ENCODE measurements at places on chromosomes 3 and 15.

- H3K27me3 ChIP-seq: no peaks in the 10 kb centered on the region
- H3K4me3 ChIP-seq: peak overlapping the region; percentile 68
- peaks cover 29% of the 10 kb centered on the region for H3K36me3 ChIP-seq
- peaks cover 88% of the 10 kb centered on the region for H3K4me1 ChIP-seq
Observed at GRCh38 chr3:187000711-187001151, 70.4 kb downstream of the ST6GAL1 start.

DNA sequence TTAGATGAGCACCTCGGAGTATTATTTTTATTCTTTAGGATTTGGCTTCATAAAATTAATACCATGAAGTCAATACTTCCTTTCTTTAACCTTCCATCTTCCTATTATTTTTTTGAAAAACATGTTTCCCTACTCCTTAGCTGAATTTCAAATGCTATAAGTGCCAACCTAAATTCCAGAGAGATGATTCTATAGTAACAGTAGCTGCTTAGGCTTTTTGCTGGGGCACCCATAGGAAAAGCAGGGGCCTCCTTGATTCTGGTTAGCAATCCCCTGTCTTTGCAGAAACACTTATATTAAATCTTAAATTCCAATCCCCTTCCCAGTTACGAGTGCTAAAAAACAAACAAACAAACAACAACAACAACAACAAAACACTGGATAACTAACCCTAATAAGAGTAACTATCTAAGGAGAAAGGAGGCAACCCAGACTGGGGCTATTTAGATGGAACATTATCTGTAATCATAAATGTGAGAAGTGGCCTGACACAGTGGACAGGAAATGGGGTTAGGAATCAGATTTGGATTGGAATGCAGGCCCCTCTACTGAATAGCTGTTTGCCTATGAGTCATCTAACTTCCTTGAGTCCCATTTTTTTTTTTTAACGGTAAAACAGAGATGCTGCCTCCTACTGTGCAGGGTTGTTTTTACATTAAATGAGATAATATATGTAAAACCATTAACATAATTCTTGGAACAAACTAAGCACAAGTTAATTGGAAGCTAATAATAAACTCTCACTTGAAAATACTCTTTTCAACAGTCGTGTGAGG lies 148.1 kb downstream of the WDR72 start:
- H3K4me1 ChIP-seq: no peaks in the 10 kb centered on the region
- H3K27ac ChIP-seq: no peak overlapping the region
- H3K36me3 ChIP-seq: no peaks in the 10 kb centered on the region

DNA sequence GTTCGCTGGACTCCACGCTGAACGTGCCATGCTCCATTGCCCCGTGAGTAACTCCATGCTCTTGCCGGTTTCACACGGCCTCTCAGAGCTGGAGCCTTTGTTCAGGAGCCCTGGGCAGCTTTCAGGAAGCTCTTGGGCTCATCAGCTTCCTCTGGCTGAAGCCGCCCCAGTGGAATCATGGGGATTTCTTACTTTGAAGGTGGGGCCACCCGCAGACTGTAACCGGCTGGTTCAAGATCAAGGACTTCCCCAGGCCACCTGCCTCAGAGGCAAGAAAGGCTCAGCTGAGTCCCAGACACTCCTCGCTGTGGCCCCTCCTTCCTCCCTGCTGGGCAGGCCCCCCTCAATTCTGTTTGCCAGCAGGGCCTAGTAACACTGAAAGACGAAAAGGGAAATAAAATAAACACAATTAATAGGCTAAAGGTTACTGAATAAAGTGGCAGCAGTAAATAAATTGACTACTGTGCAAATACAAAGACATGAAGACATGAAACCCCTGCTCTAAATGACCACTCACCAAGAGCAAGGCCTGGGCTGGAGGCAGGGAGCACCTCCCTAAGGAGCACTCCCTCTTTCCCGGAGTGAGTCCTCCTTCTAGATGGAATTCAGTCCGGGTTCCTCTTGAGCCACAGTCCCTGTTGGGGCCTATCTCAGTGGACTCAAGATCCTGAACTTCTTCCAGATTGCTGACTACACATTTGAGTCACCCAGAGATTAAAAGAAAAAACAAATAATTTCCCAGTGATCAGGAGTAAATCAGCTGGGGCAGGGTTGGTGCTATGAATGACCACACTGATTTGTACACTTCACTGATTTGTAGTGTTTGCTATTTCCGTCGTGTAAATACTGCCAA lies 51.0 kb downstream of the ZDHHC19 start:
- DNase-seq: peak; percentile 74
- peaks cover 17% of the 10 kb centered on the region for H3K4me1 ChIP-seq
- H3K4me3 ChIP-seq: peak overlapping the region; percentile 75
- no peaks in the 10 kb centered on the region for H3K27me3 ChIP-seq

DNA sequence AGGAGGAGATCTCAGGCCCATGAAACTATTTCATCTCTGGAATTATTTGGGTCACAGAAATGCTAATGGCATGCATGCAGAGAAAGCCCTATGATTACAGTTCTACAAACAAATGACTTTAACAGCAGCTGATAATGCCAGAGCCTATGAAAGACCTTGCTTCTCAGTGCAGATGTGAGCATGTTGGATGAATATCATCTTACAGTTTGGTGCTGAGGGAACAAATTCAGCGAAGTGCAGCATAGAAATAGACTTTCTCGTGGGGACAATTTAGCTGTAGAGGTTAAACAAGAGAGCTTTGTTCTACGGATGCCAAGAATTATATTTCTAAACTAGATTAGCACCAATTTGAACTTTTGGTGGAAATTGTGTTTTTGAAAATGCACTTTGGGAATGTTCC lies 27.7 kb downstream of the PTX3 start:
- no peaks in the 10 kb centered on the region for H3K4me1 ChIP-seq
- no peak overlapping the region for H3K27ac ChIP-seq
- no peaks in the 10 kb centered on the region for H3K36me3 ChIP-seq

DNA sequence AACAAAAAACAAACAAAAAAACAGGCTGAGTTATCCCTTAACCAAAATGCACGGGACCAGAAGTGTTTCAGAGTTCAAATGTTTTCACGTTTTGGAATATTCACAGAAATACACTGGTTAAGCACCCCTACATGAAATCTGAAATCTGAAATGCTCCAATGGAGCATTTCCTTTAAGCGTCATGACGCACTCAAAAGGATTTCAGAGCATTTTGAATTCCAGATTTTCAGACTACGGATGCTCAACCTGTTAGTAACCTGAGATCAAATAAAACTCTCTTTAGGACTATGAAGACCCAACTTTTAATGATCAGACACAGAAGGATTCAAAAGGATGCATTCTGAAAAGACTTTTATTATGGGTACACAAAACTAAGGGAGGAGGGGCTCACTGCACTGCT lies 9.6 kb downstream of the CLPX start:
- peaks cover 10% of the 10 kb centered on the region for H3K36me3 ChIP-seq
- H3K4me3 ChIP-seq: no peak overlapping the region
- H3K4me1 ChIP-seq: no peaks in the 10 kb centered on the region
- DNase-seq: no peak
- H3K27ac ChIP-seq: peak overlapping the region; percentile 63

DNA sequence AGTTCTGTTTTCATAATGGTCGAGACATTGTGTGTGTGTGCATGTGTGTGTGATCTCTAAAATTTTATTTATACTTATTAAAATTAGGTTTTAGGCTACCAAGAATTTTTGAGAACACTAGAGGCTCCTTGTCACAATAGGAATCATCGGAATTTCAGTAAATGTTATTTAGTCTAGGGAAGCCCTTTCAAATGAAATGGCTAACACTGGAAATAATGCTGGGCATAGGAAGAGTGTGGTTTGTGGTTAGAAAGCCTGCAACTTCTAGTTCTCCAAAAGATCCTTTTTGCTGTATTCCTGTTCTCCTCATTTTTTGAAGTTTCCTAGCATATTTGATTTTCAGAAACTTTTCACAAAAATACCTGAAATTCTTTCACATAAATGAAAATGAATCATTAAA lies 92.5 kb upstream of the MBNL1 start:
- no peak overlapping the region for H3K4me3 ChIP-seq
- H3K4me1 ChIP-seq: peaks cover 5% of the 10 kb centered on the region
- no peak for DNase-seq
- peak overlapping the region; percentile 67 for H3K27ac ChIP-seq
- H3K27me3 ChIP-seq: no peaks in the 10 kb centered on the region

- H3K4me1 ChIP-seq: no peaks in the 10 kb centered on the region
- H3K4me3 ChIP-seq: no peak overlapping the region
- H3K27me3 ChIP-seq: peaks cover 28% of the 10 kb centered on the region
- DNase-seq: no peak
- H3K36me3 ChIP-seq: peaks cover 4% of the 10 kb centered on the region
- no peak overlapping the region for H3K27ac ChIP-seq
Observed at GRCh38 chr15:71530116-71530515, 280.2 kb upstream of the NR2E3 start.

GRCh38 chr15:92621972-92622533 lies 33.5 kb downstream of the FAM174B start:
- H3K4me3 ChIP-seq: no peak overlapping the region
- no peaks in the 10 kb centered on the region for H3K4me1 ChIP-seq
- no peaks in the 10 kb centered on the region for H3K36me3 ChIP-seq
- no peaks in the 10 kb centered on the region for H3K27me3 ChIP-seq
- no peak for DNase-seq

DNA sequence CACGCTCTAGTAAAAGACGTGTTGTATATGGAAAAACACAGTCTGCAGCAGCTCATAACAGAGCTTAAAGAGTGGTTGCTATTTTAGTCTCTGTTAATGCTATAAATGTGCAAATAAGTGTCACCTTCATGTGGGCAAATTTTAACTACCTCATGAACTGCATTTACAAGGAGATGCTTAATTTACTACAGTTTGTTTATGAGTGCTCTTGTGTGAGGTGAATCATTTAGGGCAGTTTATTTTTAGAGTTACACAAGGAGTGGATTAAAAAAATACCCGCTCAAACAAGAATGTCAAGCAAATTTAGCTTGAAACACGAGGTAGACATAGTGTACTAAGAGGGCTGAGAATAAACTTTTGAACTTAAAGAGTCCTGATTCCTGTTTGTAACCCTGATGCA lies 579.0 kb downstream of the MFSD1 start:
- H3K27me3 ChIP-seq: no peaks in the 10 kb centered on the region
- no peaks in the 10 kb centered on the region for H3K36me3 ChIP-seq
- no peak overlapping the region for H3K4me3 ChIP-seq
- no peak overlapping the region for H3K27ac ChIP-seq

- DNase-seq: no peak
- no peaks in the 10 kb centered on the region for H3K36me3 ChIP-seq
- no peak overlapping the region for H3K4me3 ChIP-seq
- H3K27me3 ChIP-seq: no peaks in the 10 kb centered on the region
- H3K4me1 ChIP-seq: no peaks in the 10 kb centered on the region
Observed at GRCh38 chr3:8875836-8876235, 87.4 kb downstream of the RAD18 start.

- peak overlapping the region; percentile 95 for H3K27ac ChIP-seq
- H3K4me3 ChIP-seq: peak overlapping the region; percentile 70
- peak; percentile 40 for DNase-seq
- H3K4me1 ChIP-seq: peaks cover 70% of the 10 kb centered on the region
- H3K36me3 ChIP-seq: no peaks in the 10 kb centered on the region
- no peaks in the 10 kb centered on the region for H3K27me3 ChIP-seq
Observed at GRCh38 chr3:63933459-63933858, 21.3 kb upstream of the SCAANT1 start.

GRCh38 chr3:59531994-59532393 lies 482.2 kb upstream of the CFAP20DC start:
- H3K4me1 ChIP-seq: no peaks in the 10 kb centered on the region
- no peak overlapping the region for H3K27ac ChIP-seq
- no peaks in the 10 kb centered on the region for H3K27me3 ChIP-seq
- H3K36me3 ChIP-seq: no peaks in the 10 kb centered on the region
- DNase-seq: no peak
- no peak overlapping the region for H3K4me3 ChIP-seq

DNA sequence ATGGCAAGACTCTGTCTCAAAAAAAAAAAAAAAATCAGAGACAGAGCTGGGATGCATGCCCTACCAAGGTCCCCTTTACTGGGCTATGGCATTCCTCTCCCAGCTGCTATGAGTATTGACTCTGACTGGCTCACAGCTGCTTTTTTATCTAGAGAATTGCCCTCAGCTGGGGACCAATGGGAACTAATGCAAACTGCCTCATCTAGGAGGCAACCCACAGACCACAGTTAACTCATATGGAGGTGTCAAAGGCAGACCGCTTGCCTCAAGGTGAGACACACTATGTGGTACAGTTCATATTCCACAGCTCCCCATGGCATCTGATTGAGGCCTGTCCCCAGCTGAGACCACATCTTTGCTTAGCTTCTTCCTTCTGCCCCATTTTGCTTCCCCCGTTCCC lies 183.5 kb upstream of the EOMES start:
- H3K27ac ChIP-seq: no peak overlapping the region
- H3K36me3 ChIP-seq: no peaks in the 10 kb centered on the region
- DNase-seq: no peak
- no peaks in the 10 kb centered on the region for H3K4me1 ChIP-seq
- no peak overlapping the region for H3K4me3 ChIP-seq

GRCh38 chr15:70044168-70044567 lies 53.5 kb downstream of the TLE3 start:
- peak overlapping the region; percentile 74 for H3K27ac ChIP-seq
- H3K27me3 ChIP-seq: no peaks in the 10 kb centered on the region
- H3K4me3 ChIP-seq: no peak overlapping the region
- H3K4me1 ChIP-seq: peaks cover 15% of the 10 kb centered on the region
- DNase-seq: no peak
- H3K36me3 ChIP-seq: no peaks in the 10 kb centered on the region

- H3K4me1 ChIP-seq: peaks cover 10% of the 10 kb centered on the region
- H3K36me3 ChIP-seq: no peaks in the 10 kb centered on the region
- no peak for DNase-seq
- H3K4me3 ChIP-seq: no peak overlapping the region
- no peak overlapping the region for H3K27ac ChIP-seq
Observed at GRCh38 chr15:38600236-38600635, 35.6 kb upstream of the RASGRP1 start.

GRCh38 chr3:116951610-116952009 lies 242.0 kb downstream of the TUSC7 start:
- no peak overlapping the region for H3K27ac ChIP-seq
- no peak overlapping the region for H3K4me3 ChIP-seq
- H3K36me3 ChIP-seq: no peaks in the 10 kb centered on the region

- H3K27ac ChIP-seq: peak overlapping the region; percentile 97
- H3K4me1 ChIP-seq: peaks cover 90% of the 10 kb centered on the region
- no peaks in the 10 kb centered on the region for H3K27me3 ChIP-seq
- H3K36me3 ChIP-seq: peaks cover 19% of the 10 kb centered on the region
Observed at GRCh38 chr3:185931777-185932612, 5.8 kb downstream of the TRA2B start.

DNA sequence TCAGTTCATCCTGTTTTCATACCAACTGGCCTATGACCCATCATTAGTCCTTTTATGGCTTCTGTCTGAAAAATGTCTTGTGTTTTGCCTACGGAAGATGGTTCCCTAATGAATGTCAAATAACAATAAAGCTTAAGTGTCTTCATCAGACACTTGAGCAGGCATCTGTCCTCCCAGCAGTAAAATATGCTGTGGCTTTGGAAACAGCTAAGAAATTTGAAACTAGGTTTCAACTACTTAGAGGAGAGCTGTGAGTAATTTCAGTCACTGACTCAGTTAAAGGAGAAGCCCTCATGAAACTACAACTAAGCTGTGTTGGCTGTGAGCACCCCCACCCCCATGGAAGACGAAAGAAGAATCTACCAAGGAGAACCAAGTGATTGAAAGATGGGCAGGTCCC lies 409.4 kb upstream of the PPP2R3A start:
- no peak overlapping the region for H3K27ac ChIP-seq
- H3K4me3 ChIP-seq: no peak overlapping the region
- H3K36me3 ChIP-seq: no peaks in the 10 kb centered on the region
- no peaks in the 10 kb centered on the region for H3K4me1 ChIP-seq
- H3K27me3 ChIP-seq: no peaks in the 10 kb centered on the region
- DNase-seq: no peak

GRCh38 chr15:45183511-45183910 lies 4.3 kb downstream of the SHF start:
- H3K4me1 ChIP-seq: peaks cover 14% of the 10 kb centered on the region
- DNase-seq: no peak
- peaks cover 7% of the 10 kb centered on the region for H3K27me3 ChIP-seq
- no peak overlapping the region for H3K4me3 ChIP-seq
- H3K36me3 ChIP-seq: no peaks in the 10 kb centered on the region
